Glutamatergic neuron (in vitro differentiated cells): ENCODE measurements at places on chromosomes 5 and 9. TPM values are rescaled to one million over a fixed set of nuclear protein-coding genes. Genes with fewer than 3 reads are reported as not detected.
A peak's percentile ranks its signal among the peaks of the same experiment; 100 is the strongest.

GRCh38 chr5:41841325-41841724 is 28.9 kb downstream of the OXCT1 start:
- DNase-seq = no peak

DNA sequence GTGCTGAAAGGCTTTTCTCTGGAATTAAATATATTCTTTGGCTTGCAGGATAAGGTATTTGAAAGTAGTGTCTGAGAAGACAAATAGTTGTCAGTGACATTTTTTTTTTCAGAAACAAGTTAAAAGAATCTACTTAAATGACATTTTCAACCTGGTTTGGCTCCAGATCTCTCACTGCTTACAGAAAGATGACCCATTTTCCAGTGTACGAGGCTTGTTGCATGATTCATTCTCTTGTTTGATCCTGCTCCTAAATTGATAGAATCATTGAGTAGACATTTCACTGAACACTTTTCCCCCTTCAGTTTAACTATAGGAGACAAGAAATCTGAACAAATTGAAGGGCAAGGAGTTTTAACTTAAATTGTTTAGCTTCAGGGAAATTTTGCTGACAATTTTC is 546.1 kb downstream of the ZNF608 start:
- no peak for DNase-seq

GRCh38 chr5:127834094-127834531 is 130.9 kb downstream of the CCDC192 start:
- DNase-seq = no peak

- peak; percentile 41 for DNase-seq
Measured at GRCh38 chr9:70602321-70603019, 188.0 kb upstream of the KLF9 start.

GRCh38 chr5:59484618-59485017 is 408.9 kb downstream of the PDE4D start:
- no peak for DNase-seq

DNA sequence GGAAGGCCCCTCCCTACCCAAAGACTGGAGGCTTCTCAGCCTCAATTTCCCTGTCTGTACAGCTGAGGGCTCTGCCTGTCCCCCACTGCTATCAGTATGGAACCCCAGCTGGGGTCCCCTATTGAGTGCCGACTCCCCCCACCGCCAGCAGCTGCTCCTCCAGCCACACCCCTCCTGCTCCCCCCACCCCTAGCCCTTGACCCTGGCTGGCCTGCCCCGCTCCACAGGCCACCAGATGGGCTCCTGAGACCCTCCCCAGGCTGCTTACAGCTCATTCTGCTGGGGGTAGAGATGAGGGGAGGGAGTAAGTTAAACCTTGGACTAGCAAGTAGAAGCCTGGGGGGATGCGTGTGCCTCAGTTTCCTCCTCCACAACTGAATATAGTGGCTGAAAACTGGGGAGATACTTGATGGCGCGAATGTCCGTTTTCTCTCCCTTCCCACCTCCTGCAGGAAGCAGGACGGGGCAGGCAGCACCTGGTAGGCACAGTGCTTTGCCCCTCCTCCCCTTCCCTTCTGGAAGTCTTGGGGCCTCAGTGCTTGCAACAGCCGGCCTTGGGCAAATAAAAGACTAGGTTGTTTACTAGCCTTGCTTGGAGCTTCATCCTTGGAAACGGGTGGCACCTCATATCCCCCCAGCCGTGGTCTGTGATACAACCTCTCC is 19.1 kb downstream of the URM1 start:
- no peak for DNase-seq

DNA sequence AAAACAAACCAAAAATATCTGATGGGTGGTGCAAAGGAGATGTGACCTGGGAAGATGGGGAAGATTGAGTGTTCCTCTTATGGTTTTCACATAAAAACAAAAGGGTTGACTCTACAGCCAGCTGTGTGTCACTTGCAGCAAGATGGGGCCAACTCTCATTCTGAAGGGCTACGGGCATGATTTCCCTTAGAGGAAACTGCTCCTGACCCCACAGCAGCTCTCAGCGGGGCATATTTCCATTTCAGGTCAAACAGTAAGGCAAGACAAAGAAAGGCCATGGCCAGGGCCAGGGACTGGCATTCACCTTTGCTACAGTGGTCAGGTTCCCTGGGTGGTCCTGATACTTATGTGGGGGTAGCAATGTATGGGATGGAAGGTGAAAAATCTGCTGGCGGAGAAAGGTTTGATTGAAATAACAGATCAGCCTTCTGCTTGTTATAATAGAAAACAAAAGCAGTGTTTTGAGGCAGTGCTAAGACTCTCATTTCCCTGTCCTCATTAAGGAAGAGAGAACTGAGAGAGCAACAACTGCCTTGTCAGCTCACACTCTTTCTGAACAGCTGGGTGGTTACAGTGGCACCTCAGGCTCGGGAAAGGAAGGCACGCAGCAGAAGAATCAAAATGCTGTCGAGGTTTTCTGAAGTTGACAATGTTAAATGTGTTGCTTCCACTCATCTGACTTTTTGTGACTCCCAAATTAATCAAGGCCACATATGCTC is 120.7 kb upstream of the PCA3 start:
- DNase-seq = no peak

DNA sequence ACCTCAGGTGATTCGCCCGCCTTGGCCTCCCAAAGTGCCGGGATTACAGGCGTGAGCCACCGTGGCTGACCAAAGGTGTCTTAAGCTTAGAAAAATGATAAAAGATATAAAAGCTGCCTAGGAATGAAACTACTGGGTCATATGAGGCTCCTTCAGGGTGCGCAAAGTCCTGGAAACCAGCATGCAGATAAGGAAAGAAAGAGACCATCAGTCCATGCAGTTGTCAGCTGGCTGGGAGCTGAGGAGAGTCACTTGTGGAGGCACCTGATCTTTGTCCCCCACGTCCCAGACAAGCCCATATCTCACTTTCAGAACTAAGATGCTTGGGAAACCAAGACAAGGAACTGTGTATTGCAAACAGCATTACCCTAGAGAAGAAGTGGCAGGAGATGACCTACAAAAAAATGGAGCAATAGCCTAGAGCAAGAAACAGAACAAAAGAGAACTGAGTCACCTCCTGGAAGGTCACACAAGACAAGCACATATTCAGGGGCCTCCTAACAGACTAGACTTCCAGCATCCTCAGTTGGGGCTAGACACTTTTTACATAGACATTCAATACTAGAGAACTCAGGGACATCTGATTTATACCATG is 2.8 kb upstream of the CCDC125 start:
- no peak for DNase-seq

- DNase-seq = no peak
Measured at GRCh38 chr5:57937501-57938173, 455.0 kb upstream of the ACTBL2 start.

- DNase-seq = no peak
Measured at GRCh38 chr9:37549527-37549926, 26.7 kb downstream of the FBXO10 start.

DNA sequence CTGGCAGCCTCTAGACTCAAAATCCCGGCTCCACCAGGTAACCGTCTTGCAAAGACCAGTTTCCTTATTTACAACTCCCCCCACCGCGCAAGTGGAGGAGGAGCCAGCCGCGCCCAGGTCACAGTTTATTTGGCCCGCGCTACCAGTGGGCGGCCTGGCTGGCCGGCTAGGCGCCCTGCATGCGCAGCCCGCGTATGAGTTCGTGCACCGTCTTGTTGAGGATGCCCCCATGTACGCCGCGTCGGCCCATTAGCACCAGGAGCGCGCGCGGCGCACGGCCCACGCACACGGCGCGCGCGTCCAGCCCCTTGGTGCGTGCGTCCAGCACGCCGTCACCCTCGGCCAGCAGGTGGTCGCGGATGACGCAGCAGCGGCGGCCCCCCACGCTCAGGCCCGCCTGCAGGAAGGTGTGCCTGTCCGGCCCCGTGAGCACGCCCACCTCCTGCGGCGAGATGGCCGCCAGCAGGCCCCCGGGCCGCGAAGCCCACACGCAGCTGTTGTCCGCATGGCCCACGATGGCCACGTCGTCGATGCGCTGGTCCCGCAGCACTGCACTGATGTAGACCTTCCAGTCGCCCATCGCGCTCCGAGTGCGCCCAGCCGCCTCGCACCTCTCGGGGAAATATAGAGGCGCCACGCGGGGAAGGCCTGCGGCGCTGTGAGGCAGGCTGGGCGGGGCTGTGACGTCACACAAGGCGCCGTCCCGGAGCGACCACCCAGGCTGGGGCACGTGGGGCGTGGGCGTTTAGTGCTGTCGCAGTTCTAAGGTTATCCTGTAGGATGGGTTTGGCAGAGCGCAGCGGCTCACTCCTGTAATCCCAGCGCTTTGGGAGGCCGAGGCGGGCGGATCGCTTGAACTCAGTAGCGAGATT is at the start of gene PFN3:
PFN3 (minus strand) TSS at position 665 of the 872 bp plus-strand sequence; CDS start at position 580, 85 bp downstream.
- DNase-seq = peak; percentile 53

DNA sequence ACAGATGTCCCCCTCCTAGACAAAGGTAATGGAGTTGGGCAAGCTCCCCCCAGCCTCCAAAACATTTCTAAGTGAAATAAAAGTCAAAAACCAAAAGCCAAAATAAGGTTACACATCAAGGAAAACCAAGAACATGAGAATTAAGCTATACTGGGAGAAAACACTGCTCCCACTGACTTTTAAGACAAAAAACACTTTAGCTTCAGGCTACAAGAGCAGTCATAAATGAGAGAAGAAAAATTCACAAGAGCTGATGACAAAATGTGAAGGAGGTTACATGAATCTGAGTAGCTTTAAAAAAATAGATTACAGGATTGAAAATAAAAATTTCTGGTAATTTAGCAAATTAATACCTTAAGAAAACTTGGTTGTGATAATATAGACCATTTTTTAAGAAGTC is 1370.3 kb upstream of the CDH9 start:
- no peak for DNase-seq

GRCh38 chr9:14205463-14205862 is 108.5 kb downstream of the NFIB start:
- DNase-seq = no peak

GRCh38 chr5:149674686-149675085 is 55.4 kb upstream of the PPARGC1B start:
- no peak for DNase-seq

GRCh38 chr5:145393426-145393825 is 441.7 kb downstream of the PRELID2 start:
- no peak for DNase-seq

GRCh38 chr5:54991416-54991815 is 6.0 kb upstream of the ESM1 start:
- DNase-seq = no peak

- no peak for DNase-seq
Measured at GRCh38 chr5:94028001-94028400, 286.6 kb upstream of the POU5F2 start.

DNA sequence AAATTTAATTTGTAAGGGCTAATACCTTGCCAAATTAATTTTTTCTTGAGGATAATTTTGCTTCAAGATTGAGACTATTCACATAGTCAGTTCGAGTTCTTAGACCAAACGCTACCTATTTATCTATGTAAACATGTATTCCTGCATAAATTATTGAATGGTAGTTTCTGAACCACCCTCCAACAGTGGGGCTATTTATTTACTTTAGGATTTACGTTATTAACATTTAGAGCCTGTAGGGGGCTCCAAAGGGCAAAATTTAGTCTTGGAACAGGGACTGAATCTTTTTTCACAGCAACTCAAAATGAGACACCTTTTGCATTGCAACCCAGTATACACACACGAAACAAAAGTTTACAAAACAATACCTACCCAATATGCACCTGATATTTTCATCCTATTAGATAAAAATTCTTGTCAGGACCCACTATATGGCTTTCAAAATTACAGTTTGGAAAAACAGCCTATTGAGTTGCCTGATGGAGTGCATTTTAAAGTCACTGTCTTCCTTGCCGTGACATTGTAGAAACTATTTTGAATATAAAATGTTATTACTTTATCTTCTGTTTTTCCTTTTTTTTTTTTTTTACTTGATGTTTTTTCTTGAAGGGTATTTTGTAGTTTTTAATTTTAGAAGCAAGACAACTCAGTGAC is 47.1 kb upstream of the POU4F3 start:
- DNase-seq = no peak

DNA sequence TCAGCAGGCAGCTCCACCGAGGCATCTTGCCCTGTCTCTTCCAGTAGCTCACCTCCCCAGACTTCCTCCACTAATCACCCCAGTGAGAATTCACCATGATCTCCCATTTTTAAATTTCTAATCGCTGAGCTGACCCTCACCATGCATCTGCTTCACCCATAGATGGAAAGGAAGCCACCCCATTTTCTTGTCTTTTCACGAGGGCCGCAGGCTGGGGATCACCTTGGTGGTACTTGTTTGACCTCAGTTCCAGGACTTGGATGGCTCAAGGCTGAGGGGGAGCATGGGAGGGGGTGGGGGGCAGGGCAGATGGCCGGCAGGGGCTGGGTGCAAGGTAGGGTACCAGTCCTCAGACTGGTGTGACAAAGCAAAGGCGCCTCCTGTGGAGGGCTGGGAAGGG is 3.6 kb downstream of the PROP1 start:
- no peak for DNase-seq

DNA sequence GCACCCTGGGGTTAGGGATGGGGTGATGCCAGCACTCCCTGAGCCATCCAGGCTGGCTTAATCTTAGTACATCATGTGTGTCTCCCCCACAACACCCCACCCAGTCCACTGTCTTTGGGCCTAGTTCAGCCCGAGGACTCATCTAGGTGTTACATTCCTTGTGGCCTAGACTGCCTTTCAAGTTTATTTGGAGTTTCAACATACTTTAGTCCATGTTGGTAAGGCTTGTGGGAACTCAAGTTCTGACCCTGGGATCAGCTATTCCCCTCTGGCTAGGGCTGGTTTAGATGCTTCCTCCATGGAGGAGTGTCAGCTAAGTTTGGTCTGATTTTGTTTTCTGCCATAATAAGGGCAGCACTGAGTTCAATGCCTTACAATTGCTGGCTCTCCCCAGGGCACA is 302.4 kb downstream of the SMARCA2 start:
- DNase-seq = no peak

DNA sequence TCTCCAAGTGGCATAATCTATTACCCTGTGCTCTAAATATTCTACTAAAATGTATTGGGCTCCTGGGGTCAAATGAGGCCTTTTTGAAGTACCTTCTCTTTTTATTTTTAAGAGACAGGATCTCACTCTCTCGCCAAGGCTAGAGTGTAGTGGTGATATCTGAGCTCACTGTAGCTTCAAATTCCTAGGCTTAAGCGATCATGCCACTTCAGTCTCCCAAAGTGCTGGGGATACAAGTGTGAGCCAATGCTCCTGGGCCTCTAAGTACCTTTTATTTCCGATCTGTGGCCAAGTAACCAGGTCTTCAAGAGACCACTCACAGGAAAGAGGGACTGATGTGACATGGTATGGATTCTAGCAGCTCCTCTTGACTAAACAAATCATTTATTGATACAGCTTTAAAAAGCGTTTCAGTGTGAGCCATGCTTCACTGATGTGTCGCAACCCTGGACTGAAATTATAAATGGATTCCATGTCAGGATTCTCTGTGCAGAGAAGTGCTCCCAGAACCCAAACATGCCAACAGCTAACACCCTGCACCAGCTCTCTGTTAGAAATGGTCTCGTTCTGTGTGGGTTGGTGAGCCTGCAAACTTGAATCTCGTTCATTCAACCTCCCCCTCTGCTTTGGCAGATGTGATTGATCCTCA is 477.8 kb downstream of the HINT1 start:
- DNase-seq = no peak

- DNase-seq = no peak
Measured at GRCh38 chr5:21424907-21425306, 1428.2 kb downstream of the CDH12 start.

GRCh38 chr5:97042996-97043395 is 99.4 kb downstream of the LIX1 start:
- DNase-seq = no peak

- DNase-seq = no peak
Measured at GRCh38 chr5:154544646-154545045, 66.6 kb upstream of the HAND1 start.

The ARHGEF39 gene
- total RNA-seq = 2.6 TPM

The PCDHAC2 gene
- 6.0 TPM for total RNA-seq

The FOXD4L4 gene
- 0.20 TPM for total RNA-seq

The SUSD1 gene
- total RNA-seq = 19.9 TPM

The APBA1 gene
- 13.0 TPM for total RNA-seq

The GRIN3A gene
- 0.15 TPM for total RNA-seq
